ENCODE measurements at places on chromosomes 1 and 21.

GRCh38 chr1:215269955-215270354 is 187.4 kb downstream of the KCNK2 start:
- DNase-seq: no peak

- DNase-seq: no peak
These were observed 8.0 kb downstream of the PEX10 start for GRCh38 chr1:2404142-2404889.

DNA sequence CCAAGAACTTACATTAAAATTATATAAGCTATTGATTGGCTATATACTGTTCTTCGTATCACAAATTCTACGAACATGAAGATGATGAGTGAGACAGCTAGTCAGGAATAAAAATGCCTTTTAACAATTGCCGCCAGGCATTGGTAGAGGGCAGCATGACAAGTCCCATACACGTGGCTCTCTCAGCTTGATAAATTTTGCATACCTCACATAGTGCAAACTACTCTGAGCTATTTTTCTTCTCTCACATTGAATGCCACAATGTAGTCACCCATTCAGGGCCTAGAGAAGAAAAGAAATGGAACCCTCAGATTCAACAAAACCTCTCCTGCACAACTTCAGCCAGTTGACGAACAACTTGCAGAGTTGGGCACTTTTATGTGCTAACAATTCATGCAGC is 27.0 kb upstream of the FMO2 start:
- no peak for DNase-seq

DNA sequence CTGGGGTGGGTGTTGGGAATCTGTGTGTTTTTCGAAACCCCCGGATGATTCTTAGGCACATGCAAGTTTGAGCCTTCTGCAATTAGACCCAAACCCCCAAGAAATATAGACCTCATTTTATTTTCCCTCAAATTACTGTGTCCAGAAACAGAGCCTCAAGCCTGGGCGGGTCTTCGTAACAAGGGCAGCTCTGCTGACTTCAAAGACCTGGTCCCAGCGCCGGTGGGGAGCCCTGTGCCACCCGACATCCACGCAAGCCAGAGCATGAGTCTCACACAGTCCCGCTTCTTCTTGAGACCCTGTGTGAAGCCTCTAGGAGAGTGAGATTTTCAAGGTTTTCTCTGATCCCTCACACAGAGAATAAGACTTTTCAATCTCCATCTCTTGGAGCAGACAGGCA is 397.3 kb downstream of the RPS6KC1 start:
- DNase-seq: no peak

GRCh38 chr1:241770115-241770514 is 77.9 kb upstream of the EXO1 start:
- no peak for DNase-seq

DNA sequence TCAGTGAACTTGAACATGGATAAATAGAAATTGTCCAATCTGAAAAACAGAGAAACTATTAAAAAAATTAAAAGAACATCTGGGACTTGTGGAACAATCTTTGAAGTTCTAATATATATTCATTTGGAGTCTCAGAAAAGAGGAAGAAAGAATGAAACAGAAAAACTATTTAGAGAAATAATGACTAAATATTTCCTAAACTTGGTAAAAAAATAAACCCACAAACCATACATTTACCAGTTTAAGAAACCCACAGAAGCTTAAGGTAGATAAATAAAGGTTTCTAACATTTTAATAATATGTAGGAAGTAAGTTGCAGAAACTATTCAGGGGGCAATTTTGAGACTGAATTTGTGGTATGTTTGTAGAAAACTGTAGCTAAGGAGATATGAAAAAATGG is 437.8 kb downstream of the PTBP2 start:
- DNase-seq: no peak

DNA sequence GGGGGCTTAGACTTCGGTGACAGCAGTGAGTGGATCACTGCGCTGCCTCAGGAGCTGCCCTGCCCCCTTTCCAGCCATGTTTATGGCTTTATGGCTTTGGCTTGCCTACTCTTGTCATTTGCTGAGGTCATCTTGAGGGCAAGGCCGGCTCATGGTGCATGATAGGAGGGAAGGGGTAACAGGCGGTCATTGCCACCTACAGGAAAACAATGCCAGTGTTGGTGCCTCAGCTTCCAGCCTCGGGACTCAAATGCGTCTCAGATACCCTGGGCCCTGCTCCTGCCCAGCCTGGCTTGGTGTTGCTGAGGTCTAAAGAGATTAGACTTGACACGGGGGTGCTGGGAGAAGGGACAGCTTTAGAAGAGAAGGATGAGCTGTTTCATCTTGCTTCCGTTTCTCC is 14.5 kb downstream of the KDF1 start:
- DNase-seq: no peak

GRCh38 chr1:98110674-98111073 is 189.8 kb upstream of the DPYD start:
- no peak for DNase-seq

DNA sequence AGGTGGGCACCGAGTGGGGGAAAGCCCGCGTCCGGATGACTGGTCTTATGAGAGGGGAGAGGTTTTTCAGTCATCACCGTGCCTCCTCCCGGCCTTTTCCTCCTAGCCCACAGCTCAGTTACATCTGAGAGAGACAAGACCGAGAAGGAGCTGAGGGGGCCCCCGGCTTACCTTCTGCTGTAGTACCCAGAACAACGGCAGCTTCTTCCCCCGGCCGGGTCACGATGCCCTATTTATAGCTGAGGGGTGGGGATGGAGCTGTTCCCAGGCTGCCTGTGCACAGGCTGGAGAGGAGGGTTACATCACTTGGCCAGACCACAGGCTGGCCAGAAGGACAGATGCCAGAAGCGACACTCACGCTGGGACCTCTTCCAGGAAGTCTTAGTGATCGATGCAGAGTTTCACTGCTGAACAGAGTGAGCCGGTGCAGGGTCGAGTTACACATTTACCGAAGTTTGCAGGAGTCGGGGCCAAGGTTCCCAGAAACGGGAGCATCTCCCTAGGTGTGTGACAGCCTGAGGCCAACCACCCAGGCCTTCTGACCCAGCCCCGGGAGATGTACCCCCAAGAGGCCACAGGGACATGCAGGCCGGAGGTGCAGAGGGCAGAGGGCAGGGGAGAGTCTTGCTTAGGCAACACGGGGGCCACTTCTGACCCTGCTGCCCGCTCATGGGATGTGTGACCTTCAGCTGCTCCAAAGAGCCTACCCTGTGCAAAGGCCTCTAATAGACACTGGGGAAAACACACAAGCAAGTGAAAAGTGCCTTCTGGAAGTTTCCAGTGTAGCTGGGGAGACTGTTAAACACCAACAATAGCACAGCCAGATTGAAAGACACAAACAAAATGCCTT is at the start of gene AGT:
Gene AGT, minus strand, starts transcription at position 208 of the 850 bp plus-strand sequence. CDS start 3,299 bp downstream, outside the sequence.
- DNase-seq: no peak

DNA sequence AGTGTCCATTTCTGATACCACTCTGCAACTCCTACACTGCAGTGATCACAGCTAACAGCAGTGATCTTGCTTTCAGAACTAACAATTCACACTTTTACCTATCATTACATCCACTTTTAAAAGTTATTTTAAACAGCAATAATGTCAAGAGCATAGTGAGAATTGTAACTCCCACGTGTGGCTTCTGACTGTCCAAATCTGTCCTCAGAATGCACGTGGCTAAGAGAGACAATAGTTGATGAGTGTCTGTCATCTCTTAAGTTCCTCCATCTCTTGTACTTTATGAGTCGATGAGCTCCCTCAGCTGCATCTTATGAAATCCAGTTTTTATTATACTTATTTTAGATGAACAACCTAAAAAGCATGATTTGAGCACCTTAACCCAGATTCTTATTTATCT is 16.5 kb upstream of the CFHR5 start:
- DNase-seq: no peak

- no peak for DNase-seq
These were observed 15.0 kb downstream of the DISP1 start for GRCh38 chr1:222829868-222830267.

GRCh38 chr1:39080269-39080826 is 54.2 kb downstream of the NDUFS5 start:
- DNase-seq: no peak

DNA sequence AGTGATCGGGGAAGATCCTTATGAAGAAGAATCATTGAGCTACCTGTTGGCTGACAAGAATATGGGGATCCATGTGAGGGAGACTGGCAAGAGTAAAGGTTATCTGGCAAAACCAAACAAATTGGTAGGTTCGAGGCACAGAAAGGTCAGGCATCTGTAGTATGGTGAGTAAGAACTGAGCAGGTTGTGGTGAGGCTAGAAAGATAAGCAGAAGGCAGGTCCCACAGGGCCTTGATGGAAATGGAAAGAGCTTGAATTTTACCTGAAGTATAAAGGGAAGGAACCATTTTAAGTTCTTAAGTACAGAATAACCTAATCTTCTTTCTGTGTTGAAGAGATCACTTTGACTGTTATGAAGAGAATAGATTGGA is 11.1 kb downstream of the PTPRC start:
- peak; percentile 32 for DNase-seq

- DNase-seq: no peak
These were observed 95.3 kb downstream of the ADARB1 start for GRCh38 chr21:45169682-45170081.

- DNase-seq: no peak
These were observed 102.8 kb downstream of the CDC7 start for GRCh38 chr1:91603409-91603808.

GRCh38 chr1:228953207-228953606 is 217.9 kb downstream of the RHOU start:
- DNase-seq: no peak

GRCh38 chr1:24222793-24223192 is 35.7 kb upstream of the IFNLR1 start:
- DNase-seq: no peak

DNA sequence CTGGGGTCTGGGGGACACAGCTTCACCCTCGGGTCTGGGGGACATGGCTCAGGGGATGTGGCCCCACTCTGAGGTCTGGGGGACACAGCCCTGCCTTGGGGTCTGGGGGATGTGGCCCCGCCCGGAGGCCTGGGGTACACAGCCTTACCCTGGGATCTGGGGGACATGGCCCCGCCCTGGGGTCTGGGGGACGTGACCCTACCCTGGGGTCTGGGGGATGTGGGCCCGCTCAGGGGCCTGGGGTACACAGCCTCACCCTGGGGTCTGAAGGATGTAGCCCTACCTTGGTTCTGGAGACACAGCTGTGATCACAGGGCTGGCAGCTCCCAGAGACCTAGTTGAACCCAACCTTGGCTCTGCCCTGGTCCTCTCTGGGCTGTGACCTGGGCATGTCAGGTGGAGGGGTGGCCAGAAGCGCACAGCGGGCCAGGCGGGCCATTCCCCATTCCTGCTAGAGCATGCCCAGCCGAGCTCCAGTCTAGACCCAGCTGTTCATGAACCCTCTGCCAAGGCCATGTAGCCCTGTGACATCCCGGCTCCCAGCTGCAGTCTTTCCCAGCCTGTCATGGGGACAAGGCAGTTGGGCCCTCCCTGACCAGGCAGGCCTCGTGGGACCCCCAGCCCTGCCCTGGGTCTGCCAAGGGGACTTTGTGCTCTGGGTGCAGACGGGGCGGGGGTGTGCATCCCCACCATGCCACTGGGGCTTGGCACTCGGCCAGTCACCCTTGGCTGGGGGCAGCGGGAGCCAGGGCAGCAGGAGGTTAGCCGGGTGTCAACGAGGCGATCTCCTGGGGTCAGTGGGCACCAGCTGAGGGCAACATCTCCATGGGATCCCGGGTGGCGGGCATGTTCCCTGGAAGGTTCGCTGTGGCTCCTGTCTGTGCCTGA is 43.9 kb downstream of the WNT9A start:
- DNase-seq: no peak

GRCh38 chr1:116553386-116554115 is 17.3 kb downstream of the CD58 start:
- DNase-seq: no peak

GRCh38 chr1:160081261-160081936 is at the start of gene KCNJ9:
Gene KCNJ9, plus strand, starts transcription at chr1:160081538. Its CDS starts 2,493 bp downstream, at chr1:160084031.
- no peak for DNase-seq

GRCh38 chr1:157910270-157910669 is 68.7 kb upstream of the CD5L start:
- DNase-seq: no peak

DNA sequence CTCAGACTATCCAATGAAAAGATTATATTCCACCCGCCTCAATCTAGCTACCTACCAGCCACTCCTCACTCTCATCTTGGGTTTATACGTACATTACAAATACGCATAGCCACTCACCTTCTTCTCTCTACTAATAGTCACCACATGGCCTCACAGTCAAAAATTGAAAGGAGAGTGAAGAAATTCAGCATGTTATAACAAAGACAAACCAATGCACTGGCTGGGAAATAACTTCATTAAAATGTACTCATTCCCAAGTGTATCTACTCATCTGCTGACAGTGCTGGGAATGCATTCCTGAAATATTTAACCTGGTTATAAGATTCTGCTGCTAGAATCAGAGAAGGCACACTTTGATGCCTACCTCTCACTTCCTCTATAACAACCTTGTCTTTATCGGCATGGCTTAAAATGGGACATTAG is 6.5 kb downstream of the ZNF644 start:
- DNase-seq: no peak

DNA sequence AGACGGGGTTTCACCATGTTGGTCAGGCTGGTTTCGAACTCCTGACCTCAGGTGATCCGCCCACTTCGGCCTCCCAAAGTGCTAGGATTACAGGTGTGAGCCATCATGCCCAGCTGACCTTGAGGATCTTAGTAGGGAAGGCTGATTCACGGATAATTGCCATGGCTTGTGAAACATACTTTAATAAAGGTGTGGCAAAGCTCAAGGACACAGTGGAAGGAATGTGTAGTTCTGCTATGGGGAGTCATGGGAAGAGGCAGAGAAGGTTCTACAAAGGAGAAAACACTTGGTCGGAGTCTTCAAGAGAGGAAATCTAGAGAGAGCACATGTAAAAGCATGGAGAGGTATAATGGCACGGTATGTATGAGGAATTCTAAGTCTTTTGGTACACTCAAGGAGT is 12.7 kb upstream of the PTCH2 start:
- no peak for DNase-seq

DNA sequence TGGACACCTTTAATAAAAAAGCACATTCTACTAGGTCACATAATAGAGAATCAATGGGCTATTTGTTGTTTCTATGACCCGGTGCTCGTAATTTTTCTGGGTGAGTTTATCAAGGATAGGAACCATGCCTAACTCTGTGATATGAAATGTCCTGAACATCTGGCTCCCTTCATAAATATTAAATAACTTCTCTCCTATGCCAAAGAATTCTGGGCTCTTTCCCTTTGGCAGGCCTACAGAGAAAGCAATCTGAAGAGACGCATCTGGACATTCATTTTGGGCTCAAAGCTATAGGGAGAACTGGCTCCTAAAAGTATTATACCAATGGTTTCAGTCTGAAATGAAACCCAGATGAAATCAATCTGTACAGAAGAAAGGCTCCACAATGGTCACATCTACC is 38.8 kb upstream of the ANGPTL7 start:
- DNase-seq: no peak

GRCh38 chr1:27521336-27521831 is 31.4 kb upstream of the WASF2 start:
- peak; percentile 43 for DNase-seq

- DNase-seq: no peak
These were observed 128.2 kb downstream of the KCNN3 start for GRCh38 chr1:154741741-154742495.

Data from activated CD4-positive, alpha-beta T cell treated with anti-CD3 and anti-CD28 coated beads, Interleukin-2, amount 10 ng/mL, durations not matched to agents 7 days and 5 days (primary cell).